Cortex of kidney (tissue), 1 donor: ENCODE measurements at places on chromosomes 1 and 21.

GRCh38 chr1:8969937-8970336, 24.3 kb downstream of the CA6 start:
- no peak for DNase-seq

DNA sequence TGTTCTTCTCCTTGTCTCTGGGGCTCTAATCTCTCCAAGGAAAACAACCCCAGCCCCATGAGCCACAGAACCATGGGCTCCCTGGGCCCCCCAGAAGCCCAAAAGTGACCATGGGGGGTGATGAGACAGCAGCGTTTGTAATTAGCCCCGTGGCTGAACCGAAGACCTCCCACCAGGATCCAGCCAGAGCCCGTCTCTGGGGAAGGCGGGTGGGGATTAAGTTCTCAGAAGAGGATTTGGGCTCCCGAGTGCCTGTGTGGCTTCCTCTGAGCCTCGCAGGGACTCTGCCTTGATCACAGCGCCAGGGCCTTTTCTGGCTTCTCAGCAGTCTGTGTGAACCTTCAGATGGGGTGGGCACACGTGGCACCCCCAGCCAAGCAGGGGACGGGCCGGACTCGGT, 77.0 kb downstream of the ALPL start:
- no peak for DNase-seq

- DNase-seq: no peak
Measured at GRCh38 chr1:55055084-55055882, 15.9 kb downstream of the PCSK9 start.

GRCh38 chr21:36707763-36708285, 8.9 kb downstream of the SIM2 start:
- DNase-seq: no peak

GRCh38 chr1:29835874-29836273, 599.6 kb downstream of the PTPRU start:
- DNase-seq: no peak

GRCh38 chr1:76933847-76934815, 66.9 kb downstream of the ST6GALNAC5 start:
- no peak for DNase-seq
